ENCODE measurements at places on chromosomes 3 and 15. TPM values are rescaled to one million over a fixed set of nuclear protein-coding genes. Genes with fewer than 3 reads are reported as not detected.

The DPPA2 gene
- total RNA-seq, result not detected

The UBL7 gene
- 59.9 TPM for total RNA-seq

The GOLGA8A gene
- total RNA-seq, result 202 TPM

The CTDSPL gene
- total RNA-seq, result 2.5 TPM

The GOLGA6L10 gene
- 2.1 TPM for total RNA-seq

The PRSS50 gene
- total RNA-seq, result not detected

The TMEM207 gene
- not detected for total RNA-seq

The HPS3 gene
- 28.4 TPM for total RNA-seq

The CHL1 gene
- total RNA-seq, result not detected

The PATL2 gene
- total RNA-seq, result 48.5 TPM

The DPH3 gene
- 13.1 TPM for total RNA-seq

DNA sequence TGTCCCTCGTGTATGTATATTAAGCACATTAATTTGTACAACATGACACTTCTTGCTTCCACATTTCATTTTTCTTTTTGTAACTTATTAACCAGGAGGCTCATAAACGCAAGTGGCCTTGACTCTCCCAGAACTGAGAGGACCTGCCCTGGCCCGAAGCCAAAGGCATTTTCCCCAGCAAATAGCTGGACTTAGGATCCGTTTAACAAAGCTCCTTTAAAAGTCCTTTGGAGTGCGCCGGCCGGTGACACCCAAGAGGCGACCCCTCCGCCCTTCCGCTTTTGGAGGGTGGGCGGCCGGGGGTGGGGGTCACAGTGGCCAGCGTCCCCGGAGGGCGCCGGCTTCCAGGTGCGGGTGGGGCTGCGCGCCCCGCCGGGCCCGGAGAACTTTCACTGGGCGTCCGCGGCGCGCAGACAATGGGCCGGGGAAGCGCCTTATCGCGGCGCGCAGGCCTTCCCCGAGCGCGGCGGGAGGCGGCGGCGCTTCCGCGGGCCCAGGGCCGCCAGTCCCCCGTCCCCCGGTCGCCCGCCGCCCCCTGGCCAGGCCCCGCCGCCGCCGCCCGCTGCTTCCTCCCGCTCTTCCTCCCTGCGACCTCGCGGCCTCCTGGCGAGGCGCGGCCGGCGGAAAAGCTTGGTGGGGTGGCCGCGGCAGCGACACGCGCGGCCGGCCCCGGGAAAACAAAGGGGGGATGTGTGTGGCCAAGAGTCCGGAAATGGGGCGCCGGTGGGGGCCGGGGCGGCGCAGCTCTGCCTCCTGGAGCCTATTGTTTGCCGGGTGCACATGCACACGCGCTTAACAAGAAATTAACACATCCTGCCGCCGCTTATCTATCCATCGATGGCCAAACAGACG is 613.4 kb downstream of the MCTP2 start:
- DNase-seq, result no peak

GRCh38 chr15:40449275-40449674 is 8.5 kb downstream of the BAHD1 start:
- DNase-seq, result no peak

DNA sequence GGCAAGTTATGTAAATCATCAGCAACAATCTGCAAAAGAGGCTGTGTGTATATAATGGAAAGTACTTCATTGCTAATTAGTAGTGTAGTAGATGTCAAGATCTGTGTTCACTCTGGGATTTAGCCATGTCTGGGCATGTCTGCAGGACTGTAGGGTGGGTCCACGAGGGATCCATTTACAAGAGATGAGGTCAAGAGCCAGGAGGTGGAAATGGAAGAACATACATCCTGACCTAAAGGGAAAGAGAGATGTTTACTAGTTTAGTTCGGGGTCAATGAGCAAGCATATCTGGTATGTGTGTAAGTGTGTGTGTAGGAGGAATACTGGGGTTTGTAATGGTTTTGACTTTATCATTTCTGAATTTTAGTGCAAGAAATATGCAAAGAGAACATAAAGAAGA is 171.5 kb upstream of the NANOGP8 start:
- DNase-seq, result no peak

DNA sequence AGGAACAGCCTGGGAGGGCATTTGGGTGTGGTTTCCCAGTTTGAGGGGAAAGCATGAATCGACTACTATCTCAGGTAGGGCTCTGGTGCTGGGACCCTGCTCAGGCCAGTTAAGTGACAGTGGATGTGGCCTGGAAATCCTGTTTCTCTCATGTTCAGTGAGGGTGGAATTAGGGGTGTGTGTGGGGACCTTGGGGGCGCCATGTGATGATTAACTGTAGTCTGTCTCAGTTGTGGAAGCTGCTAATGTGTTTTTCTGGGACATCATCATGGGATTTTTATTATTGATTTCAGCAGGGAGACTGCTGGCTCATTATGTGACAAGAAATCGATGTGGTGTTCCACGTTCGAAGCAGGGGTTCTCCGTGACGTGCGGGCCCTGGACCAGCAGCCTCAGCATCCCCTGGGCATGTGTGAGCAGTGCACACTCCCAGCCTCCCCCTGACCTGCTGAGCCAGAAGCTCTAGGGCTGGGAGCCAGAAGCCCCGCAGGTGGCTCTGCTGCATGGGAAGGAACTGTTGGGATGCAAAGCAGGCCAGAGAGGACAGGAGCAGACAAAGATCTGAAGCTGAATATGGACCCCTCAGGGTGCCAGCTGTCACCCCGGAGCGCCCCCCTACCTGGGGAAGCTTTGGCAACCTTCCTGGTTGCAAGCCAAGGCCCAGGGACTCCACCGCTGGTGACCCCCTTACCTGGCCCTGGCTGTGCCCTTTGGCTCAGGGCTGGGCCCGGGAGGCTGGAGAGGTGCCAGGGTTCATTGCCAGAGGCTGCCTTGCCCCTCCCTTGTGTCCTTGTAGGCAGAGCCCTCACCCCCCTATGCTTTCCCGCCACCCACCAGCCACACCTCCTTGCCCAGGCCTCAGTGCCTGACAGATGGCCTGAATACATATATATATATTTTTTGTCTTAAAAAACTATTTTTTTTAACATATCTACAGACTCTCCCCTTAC is 149.8 kb downstream of the APBA2 start:
- no peak for DNase-seq

- no peak for DNase-seq
Measured at GRCh38 chr15:68492855-68493254, 60.9 kb upstream of the ITGA11 start.

- no peak for DNase-seq
Measured at GRCh38 chr3:64488939-64489338, 198.9 kb downstream of the ADAMTS9 start.

DNA sequence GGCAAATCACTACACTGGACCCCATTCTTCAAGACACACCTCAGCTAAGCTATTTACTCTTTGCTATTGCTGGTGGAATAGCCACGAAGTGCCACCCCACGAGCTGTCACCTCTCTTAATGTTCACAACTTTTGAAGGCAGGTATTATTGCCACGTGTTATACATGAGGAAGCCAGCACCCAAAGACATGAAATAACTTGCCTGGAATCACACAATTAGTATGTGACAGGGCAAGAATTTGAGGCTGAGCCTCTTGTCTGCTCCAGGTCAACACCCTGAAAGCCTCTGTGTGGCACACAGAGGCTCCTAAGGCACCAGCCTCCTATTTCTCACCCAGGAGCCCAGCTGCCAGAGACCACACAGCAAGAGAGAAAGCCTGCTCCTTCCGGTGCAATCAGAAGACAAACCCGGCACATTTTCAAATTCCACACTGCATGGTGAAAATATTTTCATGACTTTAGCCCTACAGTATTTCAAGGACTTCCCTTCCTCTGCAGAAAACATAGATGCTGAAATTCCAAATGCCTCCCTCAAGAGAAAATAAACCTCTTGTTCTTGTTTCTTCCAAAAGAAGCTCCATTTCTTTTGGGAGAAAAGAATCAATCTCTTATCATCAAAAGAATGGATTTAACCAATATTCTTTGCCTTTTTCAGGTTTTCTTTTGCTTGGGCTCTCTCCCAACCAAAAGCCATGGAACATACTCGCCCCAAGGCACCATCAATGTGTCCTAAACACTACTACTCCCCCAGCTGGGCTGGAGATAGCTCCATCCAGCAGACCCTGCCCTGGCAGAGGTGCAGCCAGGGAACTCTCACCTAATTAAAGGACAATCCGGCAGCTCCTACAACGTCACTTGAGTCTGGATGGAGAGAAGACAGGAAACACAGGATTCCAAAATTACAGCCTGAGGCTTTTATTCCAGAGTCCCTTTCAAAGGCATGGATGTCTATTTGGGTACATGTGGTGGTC is 84.7 kb upstream of the THBS1 start:
- no peak for DNase-seq

DNA sequence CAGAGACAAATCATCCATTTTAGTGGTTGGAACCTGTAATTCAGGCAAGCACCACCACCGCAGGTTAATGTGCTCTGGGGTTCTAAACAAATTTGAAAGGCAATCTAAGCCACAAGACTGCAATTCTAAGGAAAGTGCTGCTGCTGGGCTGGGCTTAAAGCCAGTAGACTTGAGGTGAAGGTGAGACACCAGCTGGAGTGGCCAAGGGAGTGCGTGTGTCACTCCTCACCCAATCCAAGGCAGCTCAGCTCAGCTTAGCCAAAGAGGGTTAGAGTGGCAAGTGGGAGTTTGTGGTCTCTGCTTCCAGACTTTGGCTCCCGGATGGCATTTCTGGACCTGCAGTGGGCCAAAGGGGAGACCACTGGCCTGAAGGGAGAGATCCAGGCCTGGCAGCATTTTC is 1655.6 kb downstream of the SI start:
- no peak for DNase-seq

DNA sequence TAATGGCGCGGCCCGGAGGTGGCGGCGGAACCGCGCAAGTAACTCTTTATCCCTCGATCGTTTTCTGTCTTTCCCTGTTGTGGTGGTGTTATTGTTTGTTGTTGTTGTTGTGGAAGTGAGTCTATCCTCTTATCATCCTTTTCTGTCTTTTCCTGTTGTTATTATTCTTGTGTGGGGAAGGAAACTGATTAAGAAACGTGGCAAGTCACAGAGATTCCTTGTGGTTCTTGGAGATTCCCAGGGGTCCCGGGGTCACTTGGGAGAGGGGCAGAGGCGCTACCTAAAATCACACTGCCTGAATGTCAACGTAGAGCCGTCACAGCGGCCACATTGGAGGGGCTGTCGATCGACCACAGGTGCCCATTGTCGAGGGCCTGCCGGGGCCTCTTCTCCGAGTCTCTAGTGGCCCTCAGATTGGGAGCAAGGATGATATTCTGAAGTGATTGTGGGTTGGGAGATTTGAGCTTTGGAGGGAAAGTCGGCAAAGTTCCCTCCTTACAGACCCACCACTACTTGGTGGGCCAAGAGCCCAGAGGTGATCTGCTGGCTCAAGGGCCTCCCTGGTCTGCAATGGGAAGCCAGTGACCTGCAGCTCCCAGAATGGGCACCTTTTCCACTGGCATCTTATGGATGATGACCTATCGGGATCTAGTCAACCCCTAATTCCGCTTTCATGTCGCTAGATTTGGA is 790 bp downstream of the PARP14 start:
- DNase-seq, result no peak

- no peak for DNase-seq
Measured at GRCh38 chr15:70396807-70397206, 299.1 kb upstream of the TLE3 start.

DNA sequence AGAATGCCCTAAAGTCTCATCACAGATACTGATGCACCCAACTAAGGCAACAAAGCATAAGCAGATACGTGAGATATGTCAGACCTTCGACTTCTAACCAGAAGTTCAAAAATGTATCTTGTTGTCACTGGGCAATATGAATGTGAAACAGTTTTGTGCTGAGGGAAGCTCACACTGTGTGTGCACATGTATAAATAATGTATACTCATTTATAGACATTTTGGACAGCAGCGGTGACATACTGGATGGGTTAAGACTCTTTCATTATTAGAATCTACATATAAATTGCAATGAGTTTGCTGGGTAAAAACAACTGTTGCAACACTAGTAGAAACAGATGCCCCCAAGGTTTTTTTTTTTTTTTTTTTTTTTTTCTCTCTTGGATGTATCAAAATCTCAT is 37.9 kb downstream of the TIGIT start:
- no peak for DNase-seq

GRCh38 chr3:188488801-188489200 is 334.8 kb downstream of the LPP start:
- DNase-seq, result no peak

GRCh38 chr3:168094877-168095610 is 680 bp downstream of the GOLIM4 start:
- peak; percentile 15 for DNase-seq

- no peak for DNase-seq
Measured at GRCh38 chr3:163438760-163439159, 1639.5 kb downstream of the SI start.

- DNase-seq, result no peak
Measured at GRCh38 chr3:146780251-146780650, 175.1 kb upstream of the PLSCR5 start.

- no peak for DNase-seq
Measured at GRCh38 chr3:143824735-143825385, 23.4 kb downstream of the SLC9A9 start.

DNA sequence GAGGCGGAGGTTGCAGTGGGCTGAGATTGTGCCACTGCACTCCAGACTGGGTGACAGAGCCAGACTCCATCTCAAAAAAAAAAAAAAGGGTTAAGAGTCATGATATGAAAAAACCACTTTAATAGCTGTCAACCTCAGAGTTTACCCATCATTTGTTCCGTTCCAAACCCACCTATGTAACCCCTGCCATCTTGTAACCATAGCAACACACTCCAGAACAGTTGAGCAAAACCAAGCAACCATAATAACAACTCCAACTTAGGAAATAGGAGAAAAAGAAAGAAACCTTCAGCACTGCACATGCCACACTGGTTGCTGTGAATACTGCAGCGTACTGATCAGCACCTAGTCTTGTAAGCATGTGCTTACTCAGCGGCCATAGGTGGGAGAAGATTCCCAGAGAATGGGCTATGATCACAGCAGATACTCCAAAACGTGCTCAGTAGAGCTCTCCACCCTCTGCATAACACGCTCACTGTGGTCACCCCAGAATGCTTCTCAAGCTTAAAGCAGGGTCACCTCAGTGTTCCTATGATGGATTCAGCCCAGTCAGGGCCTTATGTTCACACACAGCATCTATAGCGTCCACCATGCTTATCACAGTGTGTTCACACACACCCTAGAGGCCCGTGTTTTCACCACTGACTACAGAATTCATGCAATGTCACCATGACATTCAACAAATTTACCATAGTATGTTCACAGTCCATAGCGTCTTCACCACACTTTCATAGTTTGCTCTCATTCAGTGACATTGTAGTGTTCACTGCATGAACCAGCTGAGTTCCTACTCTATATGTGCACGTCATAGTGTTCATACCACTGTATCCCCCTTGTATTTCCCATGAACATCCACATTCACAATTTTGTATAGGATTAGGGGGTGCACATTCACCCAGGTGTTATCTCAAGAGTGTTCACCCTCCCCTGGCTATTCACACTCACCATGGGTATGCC is 6.5 kb upstream of the CILP start:
- DNase-seq, result no peak

- DNase-seq, result no peak
Measured at GRCh38 chr15:25426896-25427610, 11.8 kb downstream of the UBE3A start.
